Stimulated activated CD4-positive, alpha-beta T cell treated with anti-CD3 and anti-CD28 coated beads, Interleukin-1b, Interleukin-23, amount 100 ng/mL, for 48 hours (primary cell): ENCODE measurements at places on chromosomes 13 and 19.

DNA sequence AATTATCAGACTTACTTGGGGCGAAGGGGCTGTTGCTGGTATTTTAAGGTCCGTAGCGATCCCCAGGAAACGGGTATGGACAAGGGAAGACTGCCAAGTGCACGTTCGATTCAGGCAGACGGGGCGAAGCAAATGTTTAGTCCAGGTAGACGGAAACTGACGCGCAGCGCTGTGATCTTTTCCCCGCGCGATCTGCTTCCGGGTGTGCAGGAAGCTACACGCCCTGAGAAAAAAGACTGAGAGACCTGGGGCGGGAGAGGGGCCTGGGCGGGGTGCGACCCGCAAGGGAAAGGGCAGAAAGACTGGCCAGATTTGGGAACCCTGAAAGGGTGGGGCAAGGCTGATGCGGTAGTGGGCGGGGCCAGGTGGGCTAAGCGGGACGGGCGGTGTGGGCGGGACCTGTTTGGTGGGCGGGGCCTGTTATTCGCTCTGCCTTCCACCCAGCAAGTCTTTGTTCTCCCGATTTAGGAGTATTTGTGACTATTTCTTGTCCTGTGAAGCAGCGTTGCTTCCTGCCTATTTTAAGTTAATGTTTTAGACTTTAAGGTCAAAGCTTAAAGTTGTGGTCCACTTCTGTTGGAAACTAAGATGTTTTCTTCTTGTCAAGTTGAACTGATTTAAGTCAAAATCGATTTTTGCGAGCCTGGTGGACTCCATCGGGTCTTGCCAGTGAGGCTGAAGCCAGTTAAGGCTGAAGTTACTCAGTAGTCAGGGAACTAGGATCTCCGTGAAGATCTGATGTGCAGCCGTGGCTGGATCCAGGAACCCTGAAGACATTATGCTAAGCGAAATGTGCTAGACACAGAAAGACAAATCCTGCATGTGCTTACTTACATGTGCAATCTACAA is at the start of gene ZNF836:
Gene ZNF836 (minus strand): TSS at position 301 of the 849 bp plus-strand sequence. CDS start 3,549 bp downstream, outside the sequence.
- peak; percentile 88 for DNase-seq

DNA sequence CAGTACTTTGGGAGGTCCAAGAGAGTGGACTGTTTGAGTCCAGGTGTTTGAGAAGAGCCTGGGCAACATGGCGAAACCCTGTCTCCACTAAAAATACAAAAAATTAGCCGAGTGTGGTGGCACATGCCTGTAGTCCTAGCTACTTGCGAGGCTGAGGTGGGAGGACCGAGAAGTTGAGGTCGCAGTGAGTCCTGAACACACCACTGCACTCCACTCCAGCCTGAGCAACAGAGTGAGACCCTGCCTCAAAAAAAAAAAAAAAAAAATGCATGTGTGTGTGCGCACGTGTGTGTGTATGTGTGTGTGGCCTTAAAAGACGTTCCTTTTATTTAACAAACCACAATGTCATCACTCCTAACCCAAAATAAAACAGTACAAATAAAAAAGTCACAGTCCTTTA is 62.6 kb downstream of the MAP4K1 start:
- no peak for DNase-seq

- no peak for DNase-seq
Measured at GRCh38 chr13:76455960-76456359, 430.2 kb downstream of the KCTD12 start.

GRCh38 chr13:101205408-101205807 is 210.9 kb downstream of the NALCN start:
- DNase-seq, result no peak

- no peak for DNase-seq
Measured at GRCh38 chr13:30108913-30109237, 198.5 kb downstream of the KATNAL1 start.

GRCh38 chr13:63149375-63149774 is 1733.7 kb upstream of the PCDH20 start:
- DNase-seq, result no peak

DNA sequence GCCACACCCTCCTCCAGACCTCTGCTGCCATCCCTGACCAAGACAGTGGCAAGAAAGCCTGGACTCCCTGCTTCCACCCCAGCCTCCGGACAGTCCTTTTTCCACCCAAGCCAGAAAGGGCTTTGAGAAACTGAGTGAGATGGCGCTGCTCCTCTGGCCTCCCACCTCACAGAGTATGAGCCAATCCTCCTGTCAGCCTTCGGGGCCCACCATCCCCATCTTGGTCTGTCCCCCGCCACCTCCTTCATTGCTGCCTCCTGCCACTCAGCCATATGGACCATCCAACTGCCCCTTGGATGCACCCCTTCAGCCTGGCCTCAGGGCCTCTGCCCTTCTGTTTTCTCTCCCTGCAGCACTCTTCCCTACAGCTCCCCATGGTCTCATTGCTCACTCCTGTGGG is 125.7 kb downstream of the CRYL1 start:
- DNase-seq, result no peak
